Activated T-helper 2 cell treated with anti-CD3 and anti-CD28 coated beads, Interferon-gamma antibody, Interleukin-2, Interleukin-4, amounts not matched to agents 10 μg/mL and 5 μg/mL and 100 μg/mL, durations not matched to agents 14 hours and 24 hours and 36 hours (primary cell): ENCODE measurements at places on chromosomes 5 and 9. TPM values are rescaled to one million over a fixed set of nuclear protein-coding genes. Genes with fewer than 3 reads are reported as not detected.

DNA sequence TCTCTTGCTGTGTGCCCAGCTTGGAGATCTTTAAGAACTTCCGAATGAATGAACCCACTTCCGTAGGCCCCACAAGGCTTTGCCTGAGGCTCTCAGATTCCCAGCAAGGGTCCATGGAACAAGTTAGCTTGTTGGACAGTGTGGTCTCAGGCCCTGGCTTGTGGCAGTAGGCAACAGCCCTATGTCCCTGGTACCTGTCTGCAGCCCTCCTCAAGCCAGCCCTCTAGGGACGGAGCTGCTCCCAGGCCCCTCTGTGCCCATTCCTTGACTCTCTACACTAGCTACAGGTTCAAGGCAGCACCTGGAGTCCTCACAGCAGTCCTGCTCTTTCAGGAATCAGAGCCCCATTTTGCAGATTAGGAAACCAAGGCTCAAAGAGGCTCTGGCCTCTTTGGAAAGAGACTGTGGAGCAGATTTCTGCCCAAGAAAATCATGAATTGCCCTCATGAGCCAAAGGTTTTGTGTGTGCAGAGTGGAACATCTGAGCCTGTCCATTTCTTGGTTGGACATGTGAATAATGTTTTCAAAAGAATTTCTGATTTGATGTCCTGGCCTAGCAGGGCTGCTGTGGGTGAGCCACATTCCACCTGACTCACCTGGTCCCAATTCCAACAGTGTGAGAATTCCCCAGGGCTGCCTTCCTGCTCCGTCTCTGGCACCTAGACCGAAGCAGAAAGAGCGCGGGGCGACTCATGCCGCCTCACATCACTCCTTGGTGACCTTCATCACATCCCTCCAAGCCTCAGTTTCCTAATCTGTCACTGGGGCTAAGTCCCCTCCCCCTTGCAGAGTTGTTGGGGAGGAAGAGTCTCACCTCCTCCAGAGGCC, 131.7 kb downstream of the BARX1 start:
- DNase-seq: no peak

DNA sequence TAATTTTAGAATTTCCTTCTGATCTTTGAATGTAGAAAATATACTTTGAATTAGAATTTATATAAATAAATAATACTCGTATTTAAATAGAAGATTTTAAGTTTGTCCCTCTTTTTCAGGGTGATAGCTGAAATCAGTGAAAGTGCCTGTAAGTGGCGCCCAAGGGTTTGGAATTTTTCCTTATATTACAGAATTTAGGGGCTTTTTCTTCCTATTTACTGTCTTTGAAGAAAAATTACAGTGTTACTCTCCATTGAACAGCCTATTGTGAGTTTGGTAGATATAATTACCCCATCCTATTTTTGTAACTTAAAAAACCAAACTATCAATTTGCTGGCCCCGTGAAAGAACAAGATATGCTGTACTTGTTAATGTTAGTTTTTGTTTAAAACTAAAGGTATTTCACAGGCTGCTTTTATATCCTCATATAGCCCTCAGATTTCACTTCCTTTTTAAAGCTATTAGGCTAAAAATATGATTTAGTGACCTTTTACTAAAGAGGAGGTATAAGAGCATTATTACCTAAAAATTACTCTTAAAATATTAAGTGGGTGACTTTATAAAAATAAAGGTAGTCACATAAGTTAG, 3.2 kb downstream of the MAP3K1 start:
- no peak for DNase-seq

- no peak for DNase-seq
Measured at GRCh38 chr5:101018299-101018698, 115.2 kb upstream of the ST8SIA4 start.

- DNase-seq: no peak
Measured at GRCh38 chr5:78706825-78707224, 58.3 kb upstream of the LHFPL2 start.

- DNase-seq: no peak
Measured at GRCh38 chr5:60485361-60485760, 214.6 kb downstream of the DEPDC1B start.

GRCh38 chr9:132943651-132944293, 644 bp downstream of the TSC1 start:
- DNase-seq: no peak

GRCh38 chr9:18485714-18486113, 11.8 kb downstream of the ADAMTSL1 start:
- DNase-seq: no peak

DNA sequence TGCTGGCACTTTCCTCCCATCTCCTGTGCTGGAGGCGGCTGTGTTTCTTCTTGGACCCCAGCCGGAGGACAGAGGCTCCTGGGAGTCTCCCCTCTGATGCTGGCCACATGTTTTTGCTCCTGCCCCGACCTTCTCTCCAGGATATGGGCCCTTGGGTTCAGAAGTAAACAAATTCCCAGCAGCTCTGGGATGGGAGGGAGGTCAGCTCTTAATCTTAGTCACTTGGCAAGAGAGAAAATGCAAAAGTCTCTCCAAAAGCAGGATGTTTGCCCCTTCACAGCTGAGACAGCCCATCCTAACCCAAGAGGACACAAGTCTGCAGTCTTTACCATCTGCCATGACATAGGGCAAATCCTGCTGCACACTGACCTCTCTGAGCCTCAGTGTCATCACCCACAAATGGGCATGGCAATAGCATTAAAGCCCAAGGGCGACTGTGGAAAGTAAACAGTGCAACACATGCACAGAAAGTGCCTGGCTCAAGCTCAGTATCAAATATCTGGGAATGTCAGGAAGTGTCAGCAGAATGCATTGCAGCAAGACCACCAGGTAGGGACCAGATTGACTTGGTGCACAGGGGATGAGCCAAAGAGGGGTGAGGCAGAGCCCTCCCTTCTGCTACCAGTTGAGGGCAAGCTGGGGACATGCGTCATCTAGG, 117.0 kb upstream of the CXCL14 start:
- DNase-seq: no peak

DNA sequence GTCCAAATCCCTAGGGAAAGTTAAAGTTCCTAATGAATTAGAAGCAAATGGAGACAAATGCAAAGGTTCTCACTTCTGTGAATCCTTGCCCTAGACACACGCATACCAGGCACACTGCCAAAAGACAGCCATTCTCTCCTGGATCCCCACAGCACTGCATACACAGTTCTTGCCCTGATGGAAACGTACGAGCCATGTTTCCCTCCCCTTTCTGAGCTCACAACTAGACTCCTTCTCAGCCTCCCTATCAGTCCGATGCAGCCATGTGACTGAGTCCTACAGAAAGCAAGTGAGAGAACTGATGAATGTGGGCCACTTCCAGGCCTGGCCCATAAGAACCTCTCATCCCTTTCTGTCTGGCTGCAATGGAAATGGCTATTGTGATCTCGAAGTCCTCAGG, 92.0 kb downstream of the ZNF608 start:
- no peak for DNase-seq

- DNase-seq: no peak
Measured at GRCh38 chr5:144510845-144511579, 340.3 kb downstream of the KCTD16 start.

DNA sequence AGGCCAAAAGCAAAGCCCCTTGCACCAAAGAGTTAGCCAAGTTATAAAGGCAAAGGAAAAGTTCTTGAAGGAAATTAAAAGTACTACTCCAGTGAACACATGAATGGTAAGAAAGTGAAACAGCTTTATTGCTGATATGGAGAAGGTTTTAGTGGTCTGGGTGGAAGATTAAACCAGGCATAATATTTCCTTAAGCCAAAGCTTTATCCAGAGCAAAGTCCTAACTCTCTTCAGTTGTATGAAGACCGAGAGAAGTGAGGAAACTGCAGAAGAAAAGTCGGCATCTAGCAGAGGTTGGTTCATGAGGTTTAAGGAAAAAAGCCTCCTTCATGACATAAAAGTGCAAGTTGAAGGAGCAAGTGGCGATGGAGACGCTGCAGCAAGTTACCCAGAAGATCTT, 3.1 kb upstream of the NUDT12 start:
- DNase-seq: no peak

DNA sequence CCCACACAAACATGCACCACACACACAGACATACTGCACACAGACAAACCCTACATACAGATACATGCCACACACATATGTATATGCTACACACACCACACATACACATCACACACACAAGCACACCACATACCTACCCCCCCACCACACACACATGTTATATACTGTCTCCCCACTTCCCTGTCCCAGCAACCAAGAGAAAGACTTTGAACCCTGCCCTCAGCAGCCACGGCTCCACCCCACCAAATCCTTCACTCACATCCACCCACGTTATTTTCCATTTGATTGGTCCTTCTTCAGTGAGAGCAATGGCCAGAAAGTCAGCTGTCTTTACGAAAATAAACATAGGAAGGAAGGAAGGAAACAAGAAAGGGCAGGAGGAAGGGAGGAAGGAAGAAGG, 479.8 kb downstream of the DIRAS2 start:
- DNase-seq: no peak

DNA sequence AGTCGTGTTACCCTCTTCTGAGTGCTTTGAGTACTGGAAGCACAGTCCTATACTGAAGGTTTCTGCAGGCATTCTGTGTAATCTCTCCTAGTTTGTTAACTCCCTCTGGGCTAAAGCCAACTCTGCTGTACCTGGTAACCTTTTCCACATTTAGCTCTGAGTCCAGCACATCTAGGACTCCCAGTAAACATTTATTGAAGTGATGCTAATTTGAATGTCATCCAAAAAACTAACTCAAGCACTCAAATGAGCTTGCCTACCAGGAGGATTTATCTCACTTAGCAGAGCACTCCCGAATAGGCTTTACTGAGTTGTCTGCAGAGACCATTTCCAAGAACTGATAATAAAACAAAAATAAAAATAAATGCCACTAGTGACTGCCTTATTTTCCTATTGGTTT, 79.5 kb upstream of the NFIB start:
- DNase-seq: no peak

GRCh38 chr5:179416114-179416822, 71.0 kb upstream of the ADAMTS2 start:
- no peak for DNase-seq

GRCh38 chr5:14901462-14902051, 30.0 kb upstream of the ANKH start:
- DNase-seq: no peak

DNA sequence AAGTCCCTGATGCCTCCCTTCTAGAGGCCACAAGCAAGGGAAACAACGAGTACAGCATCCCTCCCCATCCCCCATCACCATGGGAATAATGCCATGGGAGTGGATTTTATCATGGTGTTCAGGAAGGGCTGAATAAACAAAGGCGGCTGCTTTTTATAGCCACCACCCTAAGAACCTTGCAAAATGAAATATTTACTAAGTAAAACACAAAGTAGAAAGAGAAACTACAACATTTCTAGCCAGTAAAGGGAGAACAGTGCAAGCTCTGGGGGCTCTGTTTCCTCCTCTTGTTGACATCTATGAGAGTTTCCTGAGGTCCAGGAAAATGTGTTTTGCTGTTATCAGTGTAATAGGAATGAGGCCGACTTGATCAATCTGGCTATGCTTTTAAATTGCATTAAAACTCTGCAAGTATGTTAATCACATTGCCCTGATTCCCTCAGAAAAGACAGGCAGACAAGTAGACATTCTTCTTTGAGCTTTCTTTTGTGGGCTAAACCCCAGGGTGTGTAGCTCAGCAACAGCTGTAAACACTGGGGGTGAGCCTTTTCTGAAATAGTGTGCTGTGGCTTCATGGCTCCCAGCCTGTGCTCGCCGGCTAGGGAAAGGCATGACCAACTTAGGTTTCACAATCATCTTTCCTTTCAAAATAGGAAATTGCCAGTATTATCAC, 31.1 kb downstream of the SV2C start:
- no peak for DNase-seq

- DNase-seq: no peak
Measured at GRCh38 chr9:90950600-90950999, 149.0 kb downstream of the SYK start.

DNA sequence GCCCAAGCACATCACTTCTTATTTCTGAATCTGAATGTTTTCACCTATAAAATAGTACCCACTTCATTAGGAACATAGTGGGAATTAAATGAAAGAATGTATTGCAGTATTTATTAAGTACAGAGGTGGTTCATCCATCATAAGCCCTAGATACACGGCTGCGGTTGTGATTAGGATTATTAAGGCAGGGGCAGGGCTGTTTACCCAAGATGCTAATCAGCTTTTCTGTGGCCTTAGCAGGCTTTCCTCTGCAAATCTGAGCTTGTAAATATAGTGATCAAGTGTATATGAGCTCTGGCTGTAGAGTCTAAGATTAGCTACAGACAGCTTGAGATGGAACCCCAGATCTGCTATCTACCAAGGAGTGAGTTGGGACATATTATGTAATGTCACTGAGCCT, 124.1 kb upstream of the ADRA1B start:
- no peak for DNase-seq

MAPKAP1 gene
- total RNA-seq: 77.9 and 83.8 TPM in 2 replicates

PRDM12 gene
- 0.21 and 0.28 TPM in 2 replicates for total RNA-seq

KDM3B gene
- total RNA-seq: 52.8 and 54.5 TPM in 2 replicates

ADGRV1 gene
- total RNA-seq: 12.4 TPM in 2 replicates

KIF12 gene
- not detected in 2 replicates for total RNA-seq

FRMD3 gene
- 0.34 and 0.51 TPM in 2 replicates for total RNA-seq

FBP2 gene
- not detected in 2 replicates for total RNA-seq

IRX1 gene
- total RNA-seq: not detected in 2 replicates

EMB gene
- 77.6 and 78.6 TPM in 2 replicates for total RNA-seq

SLC36A3 gene
- total RNA-seq: not detected in 2 replicates

KIF20A gene
- 28.1 and 30.3 TPM in 2 replicates for total RNA-seq

FBP1 gene
- total RNA-seq: 0.23 TPM in 1 of 2 replicates, not detected in the other

RASGEF1C gene
- total RNA-seq: not detected in 2 replicates

PCSK5 gene
- total RNA-seq: 1.5 TPM in 2 replicates

INSL4 gene
- not detected in 2 replicates for total RNA-seq

AQP7 gene
- total RNA-seq: not detected in 2 replicates

BICD2 gene
- 22.8 and 23.6 TPM in 2 replicates for total RNA-seq

HINT2 gene
- 49.4 and 49.7 TPM in 2 replicates for total RNA-seq
